ENCODE measurements at places on chromosomes 4 and X.

- no peak for DNase-seq
Observed at GRCh38 chrX:37958525-37959211, 47.7 kb upstream of the SYTL5 start.

GRCh38 chr4:183099537-183100297 lies 660 bp downstream of the WWC2 start:
- no peak for DNase-seq

GRCh38 chr4:76539979-76540378 lies 105.0 kb downstream of the SHROOM3 start:
- DNase-seq, result no peak

GRCh38 chrX:72054779-72055489 lies 76.8 kb downstream of the RTL5 start:
- DNase-seq, result no peak

Measured in activated CD8-positive, alpha-beta memory T cell treated with anti-CD3 and anti-CD28 coated beads, Interleukin-2, amount 10 ng/mL, durations not matched to agents 7 days and 5 days (primary cell).